ENCODE measurements at places on chromosomes 2 and 18.
A peak's percentile ranks its signal among the peaks of the same experiment; 100 is the strongest.

DNA sequence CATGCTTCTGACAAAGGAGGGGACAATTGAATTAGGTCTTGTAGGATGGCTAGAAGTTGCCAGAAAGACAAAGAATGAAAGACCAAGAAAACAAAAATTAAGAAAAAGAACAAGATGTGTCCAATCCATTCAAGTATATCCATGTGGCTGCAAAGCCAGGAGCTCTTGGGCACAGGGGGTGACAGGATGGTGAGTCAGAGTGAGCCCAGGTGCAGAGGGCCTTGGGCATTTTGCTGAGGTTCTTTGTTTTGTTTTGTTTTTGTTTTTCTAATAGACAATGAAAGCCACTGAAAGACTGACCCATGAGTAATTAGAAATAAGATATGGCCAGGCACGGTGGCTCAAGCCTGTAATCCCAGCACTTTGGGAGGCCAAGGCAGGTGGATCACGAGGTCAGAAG is 104.6 kb upstream of the KLHL29 start:
- no peak for DNase-seq

DNA sequence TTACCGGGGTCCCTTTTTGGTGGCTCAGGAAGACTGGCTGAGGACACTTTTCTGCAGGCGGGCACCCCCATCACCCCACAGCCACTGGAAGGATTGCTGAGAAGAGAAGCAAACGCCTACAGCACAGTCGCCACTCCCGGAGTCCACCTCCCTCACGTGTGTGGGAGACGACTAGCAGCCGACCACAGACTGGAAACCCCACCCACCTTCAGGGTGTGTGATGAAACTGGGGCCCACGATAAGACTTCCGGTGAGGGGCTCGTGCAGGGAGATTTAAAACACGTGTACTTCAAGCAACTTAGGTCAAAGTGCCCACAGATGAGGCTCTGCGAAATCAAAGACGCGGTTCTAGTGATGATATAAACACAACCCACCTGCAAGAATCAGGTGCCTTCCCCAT is 26.3 kb downstream of the MBP start:
- no peak for DNase-seq

DNA sequence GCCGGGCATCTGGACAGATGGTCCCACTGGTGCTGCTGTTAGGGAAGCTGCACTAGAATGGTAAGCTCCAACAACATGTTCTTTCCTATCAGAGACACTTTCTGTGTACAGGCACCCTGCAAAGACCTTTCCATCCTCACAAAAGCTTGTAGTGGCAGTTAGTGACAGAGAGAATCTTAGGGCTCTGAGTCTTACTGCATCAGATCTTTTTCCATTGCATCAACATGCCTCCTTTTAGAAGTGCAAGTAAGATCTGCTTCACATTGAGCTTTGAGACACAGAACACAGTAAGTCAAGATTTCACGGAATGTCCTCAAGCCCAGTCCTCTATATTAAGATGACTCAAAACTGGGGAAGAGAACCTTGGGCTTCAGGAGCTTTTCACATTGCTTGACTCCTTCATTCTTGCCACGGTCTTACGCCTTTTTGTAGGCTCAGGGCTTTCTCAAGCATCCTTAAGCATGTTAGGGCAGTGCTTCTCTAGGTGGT is 52.6 kb downstream of the ARL4C start:
- DNase-seq, result no peak

- peak; percentile 14 for DNase-seq
These were observed 37.7 kb upstream of the MEX3C start for GRCh38 chr18:51235009-51235789.

DNA sequence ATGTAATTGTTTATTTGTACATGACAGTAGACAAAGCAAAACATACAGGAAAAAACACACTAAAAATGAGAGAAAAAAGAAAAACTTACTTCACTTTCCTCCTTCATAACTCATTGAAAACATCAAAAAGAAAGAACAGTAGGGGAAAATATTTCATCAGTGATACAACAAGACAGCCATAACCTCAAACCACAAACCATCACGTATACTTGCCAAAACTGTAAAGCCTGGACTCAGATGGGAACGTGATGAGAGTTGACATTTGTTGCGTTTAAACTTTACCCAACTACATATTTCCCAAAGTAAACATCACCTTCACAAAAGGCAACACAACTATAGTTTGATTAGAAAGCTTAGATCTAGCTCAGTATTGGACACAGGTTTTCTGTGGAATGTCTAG is 278.2 kb upstream of the COL3A1 start:
- peak; percentile 38 for DNase-seq

DNA sequence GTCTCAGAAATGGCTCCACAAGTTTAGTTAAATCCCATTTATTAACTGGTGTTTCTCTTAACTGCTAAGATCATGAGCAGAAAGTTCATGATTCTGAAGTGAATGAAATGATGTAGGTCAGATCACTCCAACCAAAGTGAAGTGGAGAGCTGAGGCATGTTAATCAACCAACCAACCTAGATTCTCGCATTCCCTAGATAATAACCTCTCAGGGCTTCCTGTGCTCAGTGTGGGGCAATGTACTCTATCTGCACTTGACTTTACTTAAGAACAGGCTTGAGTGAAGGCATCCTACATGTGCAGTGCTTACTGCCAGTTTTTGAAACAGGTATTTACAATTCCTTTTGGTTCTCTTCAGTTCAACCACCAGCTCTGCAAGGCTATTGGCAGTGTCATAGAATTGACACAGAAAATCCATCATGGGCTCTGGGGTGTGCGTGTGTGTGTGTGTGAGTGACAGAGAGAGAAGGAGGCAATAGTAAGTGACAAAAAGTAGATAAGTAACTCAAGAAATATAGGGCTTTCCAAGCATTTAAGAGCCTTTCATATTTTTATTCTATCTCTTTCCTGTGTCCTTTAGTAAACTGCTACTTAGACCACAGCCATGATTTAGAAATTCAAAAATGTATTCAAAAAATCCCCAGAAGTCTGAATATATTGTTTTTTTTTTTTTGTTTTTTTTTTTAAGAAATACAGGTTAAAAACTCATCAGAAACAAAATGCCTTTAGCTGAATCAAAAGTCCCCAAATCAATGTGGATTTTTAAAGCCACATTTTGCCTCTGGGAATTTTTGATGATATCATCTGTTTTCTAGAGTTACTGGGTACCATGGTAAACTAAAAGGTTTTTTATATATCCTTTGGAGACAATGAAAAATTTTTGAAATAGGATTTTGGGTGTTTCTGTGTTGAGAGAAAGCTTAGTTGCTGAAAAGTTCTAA is 28.6 kb downstream of the DOCK10 start:
- DNase-seq, result peak; percentile 46

- no peak for DNase-seq
These were observed 17.9 kb upstream of the CREB1 start for GRCh38 chr2:207511851-207512250.

GRCh38 chr2:45102141-45102540 is 92.9 kb upstream of the SIX2 start:
- no peak for DNase-seq

DNA sequence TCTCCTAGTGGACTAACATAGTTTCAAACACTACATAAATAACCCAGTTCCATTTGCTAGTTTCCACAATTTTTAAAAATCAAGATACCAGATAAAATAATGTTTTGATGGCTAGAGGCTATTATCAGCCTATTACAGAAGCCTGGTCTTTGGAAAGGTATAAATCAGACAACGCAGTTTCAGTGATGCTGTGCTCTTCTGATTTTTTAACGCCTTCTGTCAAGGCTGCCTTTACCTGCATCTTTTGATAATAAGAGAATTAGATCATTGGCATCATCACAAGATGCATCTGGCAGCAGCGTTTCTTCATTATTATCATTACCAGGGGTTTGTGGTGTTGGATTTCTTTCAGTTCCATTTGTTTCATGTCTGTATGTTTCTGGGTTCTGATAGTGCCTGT is 268.7 kb downstream of the MTX2 start:
- no peak for DNase-seq

GRCh38 chr2:194883711-194884110 is 773.3 kb upstream of the SLC39A10 start:
- DNase-seq, result no peak

- DNase-seq, result peak; percentile 39
These were observed 46.4 kb downstream of the PCBP1 start for GRCh38 chr2:70133491-70134322.

DNA sequence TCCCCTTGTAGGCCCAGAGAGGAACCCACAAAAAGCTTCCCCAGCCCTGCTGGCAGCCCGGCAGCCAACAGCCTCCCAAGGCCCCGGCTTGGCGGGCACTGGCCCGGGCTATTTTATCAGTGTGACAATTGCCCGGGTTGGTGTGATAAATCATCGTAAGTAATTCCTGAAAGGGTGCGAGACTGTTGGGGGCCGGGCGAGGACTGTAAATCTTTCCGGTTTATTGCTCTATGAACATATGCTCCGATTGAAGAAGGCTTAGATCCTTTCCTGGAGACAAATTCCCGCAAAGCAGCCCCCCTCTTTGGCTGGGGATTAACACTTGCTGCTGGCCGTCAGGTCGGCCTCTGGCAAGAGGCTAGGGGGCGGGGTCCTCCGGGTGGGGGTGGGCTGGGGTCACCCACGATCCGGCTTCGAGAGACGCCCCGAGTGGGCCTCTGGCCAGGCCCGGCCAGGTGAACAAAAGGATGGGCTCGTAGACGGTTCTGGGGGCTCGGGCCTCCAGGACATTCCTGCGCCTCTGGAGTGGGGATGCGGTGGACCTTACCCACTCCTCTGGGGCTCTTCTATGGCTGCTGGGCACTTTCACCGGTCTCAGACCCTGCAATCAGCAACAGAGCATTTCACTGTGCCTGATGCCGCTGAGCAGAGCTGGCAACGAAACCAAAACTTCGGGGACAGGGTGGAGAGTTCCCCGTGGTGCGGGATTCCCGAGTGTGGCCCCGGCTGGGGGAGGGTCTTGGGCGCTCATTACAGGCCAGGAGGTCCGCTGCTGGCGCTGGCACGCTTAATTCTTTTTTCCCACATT is 2.0 kb downstream of the HOXD3 start:
- DNase-seq, result peak; percentile 48

DNA sequence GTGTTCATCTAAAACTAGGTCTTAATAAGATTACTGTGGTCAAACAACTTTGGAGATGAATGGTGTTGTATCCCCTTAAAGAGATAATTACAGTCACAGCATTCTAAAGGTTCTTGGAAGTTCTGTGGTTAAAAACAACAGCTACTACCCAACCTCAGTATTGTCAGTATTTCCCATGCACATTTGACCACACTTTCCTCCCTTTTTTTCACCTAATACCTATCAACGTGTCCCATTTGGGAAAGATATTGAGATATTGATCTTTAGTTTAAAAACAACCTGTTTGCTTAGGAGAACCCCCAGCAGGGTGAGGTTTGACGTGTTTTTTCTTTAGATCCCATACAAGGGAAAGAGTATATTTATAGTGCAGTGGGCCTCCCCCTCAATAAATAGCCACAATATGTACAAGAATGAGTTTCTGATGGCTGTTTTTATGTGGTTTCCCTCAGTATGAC is 65.6 kb downstream of the WDR7 start:
- no peak for DNase-seq

DNA sequence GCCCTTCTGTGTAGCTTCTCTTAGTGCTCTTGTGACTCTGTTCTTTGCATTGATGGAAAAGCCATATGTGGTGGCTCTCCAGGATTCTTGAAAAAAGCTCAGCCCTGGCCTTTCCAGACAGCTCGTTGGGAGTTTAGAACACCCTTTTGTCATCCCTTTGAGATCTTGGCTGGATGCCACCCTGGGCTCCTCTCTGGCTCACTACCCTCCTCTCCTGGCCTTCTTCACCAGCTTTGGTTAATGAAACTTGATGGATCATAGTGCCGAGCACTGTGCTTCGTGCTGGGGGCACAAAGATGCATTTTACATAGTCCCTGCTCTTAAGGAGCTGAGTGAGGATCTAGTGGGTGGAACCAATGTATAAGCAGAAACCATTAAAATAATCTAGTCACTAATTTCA is 15.6 kb upstream of the FHOD3 start:
- DNase-seq, result no peak

DNA sequence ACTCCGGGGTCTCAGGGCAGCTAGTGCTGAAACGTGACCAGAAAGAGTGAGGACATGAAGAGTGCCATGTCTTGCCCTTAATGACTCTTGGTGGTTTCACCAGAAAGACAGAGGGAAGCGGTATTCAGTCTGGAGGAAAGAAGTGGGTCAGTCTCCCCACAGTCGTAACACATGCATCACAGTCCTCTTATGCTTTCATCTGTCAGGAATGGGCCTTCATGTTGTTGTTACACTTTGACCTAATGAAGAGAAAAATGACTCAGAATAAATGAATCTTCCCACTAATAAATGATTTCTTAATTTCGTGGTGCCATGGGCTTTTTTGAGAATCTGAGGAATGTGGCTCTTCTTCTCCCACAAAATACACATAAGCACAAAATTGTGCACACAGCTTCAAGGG is 103.2 kb downstream of the SLC8A1 start:
- DNase-seq, result no peak

GRCh38 chr2:16624436-16624780 is 41.2 kb downstream of the CYRIA start:
- DNase-seq, result no peak

DNA sequence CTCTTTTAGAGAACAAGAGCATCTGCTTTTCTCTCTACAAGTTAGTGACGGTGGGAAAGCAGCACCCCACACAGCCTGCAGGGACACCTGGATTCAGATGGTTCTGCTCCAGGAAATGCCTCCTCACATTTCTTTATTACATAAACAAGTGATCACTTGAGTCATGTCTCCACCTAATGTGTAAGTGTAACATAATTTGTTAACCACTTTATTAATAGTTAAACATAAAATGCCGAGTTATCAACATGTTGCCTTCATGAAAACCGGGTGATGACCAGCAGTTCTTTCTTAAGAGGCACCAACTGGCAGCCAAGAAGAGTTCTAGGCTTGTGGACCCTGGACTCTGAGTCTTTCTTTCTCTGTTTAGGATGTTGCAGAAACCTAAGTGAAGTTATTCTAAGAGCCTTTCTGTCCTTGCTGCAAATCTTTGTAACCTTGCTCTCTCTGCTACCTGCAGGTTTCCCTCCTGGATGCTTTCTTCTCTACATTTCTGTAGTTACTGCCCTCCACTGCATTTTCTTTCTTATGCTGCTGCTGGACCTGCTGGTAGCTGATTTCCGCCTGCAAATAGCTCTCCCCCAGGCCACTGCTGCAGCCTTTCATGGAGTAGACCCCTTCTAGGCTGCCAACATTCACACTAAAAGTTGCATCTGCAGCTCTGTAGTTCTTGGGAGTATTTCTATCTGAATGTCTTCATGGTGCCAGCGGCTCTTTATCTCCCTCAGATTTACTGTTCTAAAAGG is 24.3 kb downstream of the UPP2 start:
- no peak for DNase-seq

GRCh38 chr2:14123436-14124103 is 508.9 kb upstream of the LRATD1 start:
- no peak for DNase-seq

- DNase-seq, result peak; percentile 57
These were observed 99.8 kb downstream of the SMAD7 start for GRCh38 chr18:48850822-48851598.

- DNase-seq, result no peak
These were observed 64.4 kb downstream of the TRABD2A start for GRCh38 chr2:84816426-84817026.

Measured in eye (tissue), 1 donor.